Cortex of kidney (tissue), 1 donor: ENCODE measurements at places on chromosomes 1 and 21.

DNA sequence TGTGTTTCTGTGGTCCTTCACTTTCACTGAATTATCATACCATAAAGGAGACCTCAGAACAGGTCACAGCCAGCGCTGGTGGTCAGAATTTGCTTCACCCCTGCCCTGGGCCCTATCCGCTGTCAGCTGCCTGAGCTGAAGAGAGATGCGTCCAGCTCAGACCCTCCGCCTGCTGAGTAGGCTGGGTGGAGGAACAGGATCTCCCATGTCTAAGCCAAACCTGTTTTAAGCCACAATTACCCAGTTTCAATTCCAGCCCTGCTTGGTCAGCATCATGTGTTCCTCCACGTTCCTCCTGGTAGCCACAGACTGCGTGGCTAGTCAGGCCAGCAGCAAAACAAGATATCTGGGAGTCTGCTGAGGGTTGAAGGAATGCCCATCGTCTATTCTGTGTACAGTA is 13.5 kb upstream of the BGLAP start:
- DNase-seq, result no peak

GRCh38 chr1:174761335-174761734 is 238.4 kb upstream of the CACYBP start:
- DNase-seq, result no peak

DNA sequence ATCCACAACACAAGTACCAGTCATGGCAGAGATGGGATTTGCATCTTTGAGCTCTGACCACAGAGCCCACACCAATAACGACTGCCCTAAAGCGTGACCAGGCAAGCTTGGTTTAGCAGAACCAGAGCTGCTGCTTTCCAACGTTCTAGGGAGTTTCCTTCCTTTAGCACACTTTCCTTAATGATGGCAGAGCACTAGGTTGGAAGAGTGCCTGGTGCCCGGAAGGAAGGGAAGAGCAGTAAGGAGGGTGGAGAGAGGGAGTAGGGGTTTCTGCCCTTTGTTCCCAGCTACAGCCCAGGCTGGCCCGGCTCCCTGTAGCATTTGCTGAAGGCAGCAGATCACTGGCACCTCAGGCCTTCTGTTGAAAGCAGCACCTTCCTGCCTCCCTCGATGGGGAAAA is 6.1 kb upstream of the EVA1C start:
- no peak for DNase-seq

GRCh38 chr1:199073166-199073565 is 434.3 kb downstream of the PTPRC start:
- no peak for DNase-seq

GRCh38 chr1:33875862-33876261 is 12.0 kb downstream of the HMGB4 start:
- DNase-seq, result no peak

DNA sequence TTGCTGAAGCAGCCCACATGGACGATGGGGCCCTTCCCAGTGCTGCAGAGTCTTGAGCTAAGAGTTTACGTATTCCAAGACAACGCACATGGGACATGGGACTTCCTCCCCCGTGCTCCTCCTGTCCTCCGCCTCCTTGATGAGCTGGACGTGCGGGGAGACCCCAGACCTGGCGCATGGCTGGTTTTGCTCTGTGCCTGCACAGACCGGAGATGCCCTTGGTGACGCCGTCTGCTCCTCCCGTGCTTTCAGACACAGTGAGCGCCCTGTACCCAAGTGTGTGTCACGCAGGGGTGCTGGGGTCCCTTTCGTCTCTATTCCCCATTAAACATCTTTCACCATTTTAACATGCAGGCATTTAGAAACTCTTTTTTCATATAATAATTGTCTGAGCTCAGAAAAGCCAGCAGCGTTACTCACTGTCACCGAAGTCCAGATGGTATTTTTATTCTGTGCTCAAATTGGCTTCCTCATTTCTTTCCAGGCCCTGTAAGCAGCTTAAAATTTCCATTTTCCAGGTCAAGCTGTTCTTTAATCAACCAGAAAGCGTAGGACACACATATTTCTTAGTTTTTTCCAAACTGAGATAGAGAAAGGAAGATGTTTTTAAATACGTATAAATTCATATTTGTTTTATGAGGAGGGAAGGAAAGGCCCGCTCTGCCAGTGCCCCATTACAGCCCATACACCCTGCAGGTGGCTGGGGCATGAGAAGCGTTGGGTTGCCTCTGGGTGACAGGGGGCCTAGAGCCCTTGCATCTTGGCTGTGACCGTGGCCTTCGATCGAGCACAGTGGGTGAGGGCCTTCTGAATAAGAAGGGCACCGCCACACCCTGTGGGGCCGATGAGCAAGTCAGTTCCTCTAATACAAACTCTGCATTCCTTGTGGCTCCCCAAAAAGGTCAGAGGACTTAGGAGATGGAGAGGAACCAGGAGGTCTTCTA is 17.9 kb upstream of the ZBTB21 start:
- DNase-seq, result no peak

DNA sequence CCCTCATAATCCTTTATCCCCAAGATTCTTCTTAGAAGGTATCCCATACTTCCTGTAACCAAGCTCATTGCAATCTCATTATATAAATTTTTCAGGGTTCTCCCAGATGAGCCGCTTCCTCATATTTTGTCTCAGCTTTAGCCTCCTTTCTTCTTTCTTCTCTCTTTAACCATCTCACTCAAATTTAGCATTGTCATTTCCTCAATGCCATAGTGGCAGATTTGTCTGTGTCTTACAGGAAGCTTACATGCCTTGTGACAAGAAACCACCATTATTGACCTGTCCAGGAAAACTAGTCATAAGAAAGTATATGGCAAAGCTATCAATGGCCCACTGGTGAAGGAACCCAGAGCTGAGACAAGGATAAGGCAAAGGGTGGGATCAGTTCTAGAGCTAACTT is 6.0 kb upstream of the FCRL2 start:
- no peak for DNase-seq

DNA sequence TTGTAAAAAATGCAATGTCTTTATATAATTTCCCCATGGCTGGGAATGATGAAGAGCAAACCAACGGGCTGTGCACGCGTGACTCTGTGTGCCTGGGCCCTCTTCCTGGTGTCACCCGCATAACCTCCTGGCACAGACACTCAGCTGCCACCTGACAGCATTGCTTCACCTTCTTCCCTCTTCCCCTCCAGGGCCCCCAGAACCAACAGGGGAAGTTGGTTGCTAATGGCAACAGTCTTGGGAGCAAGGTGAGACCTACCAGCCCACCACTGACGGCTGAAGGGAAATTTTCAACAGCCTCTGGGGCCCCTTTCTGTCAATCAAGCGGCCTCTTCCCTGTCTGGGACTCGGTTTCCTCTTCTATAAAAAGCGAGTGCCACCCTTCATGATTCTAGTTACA is 33.2 kb downstream of the SSBP3 start:
- DNase-seq, result no peak
